ENCODE measurements at places on chromosomes 7 and 10.

- no peak for DNase-seq
These were observed 615 bp upstream of the NEUROD6 start for GRCh38 chr7:31341141-31341540.

GRCh38 chr7:107384025-107384424, 85.8 kb upstream of the GPR22 start:
- DNase-seq = no peak

DNA sequence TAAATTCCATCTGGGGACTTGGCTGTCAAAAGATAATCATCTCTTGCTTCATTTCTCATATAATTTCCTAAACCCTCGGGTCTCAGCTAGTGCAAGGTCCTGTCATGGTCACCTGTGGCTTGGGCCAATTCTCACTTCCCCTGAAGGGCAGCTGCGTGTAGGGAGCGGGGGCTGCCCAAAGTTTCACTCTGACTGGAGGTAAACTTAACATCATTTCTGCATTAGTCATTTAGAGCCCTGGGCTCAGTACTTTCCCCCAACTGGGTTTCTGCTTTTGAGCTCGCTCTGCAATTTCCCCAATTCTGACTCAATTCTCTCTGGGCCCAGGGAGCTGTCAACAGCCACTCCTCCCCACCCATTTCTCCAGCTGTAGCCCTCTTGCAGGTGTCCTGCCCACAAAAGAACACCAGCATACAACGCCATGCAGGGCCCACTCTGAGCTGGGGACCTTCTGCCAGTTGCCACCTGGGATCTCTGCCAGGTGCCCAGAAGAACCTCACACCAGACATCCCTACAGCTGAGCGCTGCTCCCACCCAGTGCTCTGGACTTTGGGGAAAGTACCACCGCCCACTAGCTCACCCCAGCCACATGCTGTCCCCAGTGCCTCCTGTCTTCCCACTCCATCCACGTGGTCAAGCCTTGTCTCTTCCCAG, 37.9 kb downstream of the VOPP1 start:
- peak; percentile 84 for DNase-seq

DNA sequence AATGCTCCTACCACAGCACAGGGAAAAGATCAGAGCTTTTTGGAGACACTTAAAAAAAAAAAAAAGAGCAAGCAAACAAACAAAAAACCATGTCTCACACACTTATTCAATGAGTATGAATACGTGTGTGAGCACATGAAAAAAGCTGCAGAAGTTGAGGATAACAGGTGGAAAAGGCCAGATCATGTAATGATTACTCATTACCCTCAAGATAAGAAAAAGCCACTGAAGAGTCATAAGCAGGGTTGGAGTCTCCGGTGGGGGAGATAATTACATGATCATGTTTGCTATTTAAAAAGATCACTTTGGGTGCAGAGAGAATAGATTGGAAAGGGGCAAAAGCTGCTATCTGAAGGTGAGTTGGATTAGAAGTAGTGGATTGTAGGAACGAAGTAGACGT, 77.0 kb downstream of the POU6F2 start:
- DNase-seq = no peak

GRCh38 chr7:70512761-70513160, 619.2 kb upstream of the GALNT17 start:
- DNase-seq = no peak

DNA sequence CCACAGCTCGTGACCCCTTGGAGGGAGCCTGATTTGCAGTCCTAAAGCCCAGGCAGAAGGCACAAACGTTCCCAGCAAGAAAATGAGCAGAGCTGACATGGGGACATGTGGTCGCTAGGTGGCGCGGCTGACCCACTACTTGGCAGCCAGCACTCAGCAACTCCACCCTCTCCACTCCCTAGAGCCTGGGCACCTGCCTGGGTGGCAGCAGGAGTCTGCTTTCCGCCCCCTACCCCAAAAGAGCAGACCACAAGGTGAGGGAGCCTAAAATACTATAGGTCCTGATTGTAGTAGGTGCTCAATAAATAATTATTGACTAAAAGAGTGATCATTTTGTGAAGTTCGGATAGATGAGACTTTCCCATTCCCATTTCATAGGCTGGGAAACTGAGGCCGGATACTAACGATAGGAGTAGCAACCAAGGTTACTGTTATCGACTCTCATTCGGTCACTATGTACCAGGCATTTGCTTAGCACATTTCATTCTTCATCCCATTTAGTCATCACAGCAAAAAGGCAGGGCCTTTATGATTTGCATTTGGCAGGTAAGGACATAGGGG, 57.4 kb downstream of the NEUROG3 start:
- peak; percentile 66 for DNase-seq

- no peak for DNase-seq
These were observed 566.4 kb downstream of the GFRA1 start for GRCh38 chr10:115706488-115707076.

GRCh38 chr7:143373255-143373794, 7.8 kb upstream of the ZYX start:
- no peak for DNase-seq

GRCh38 chr7:45972629-45973312, 51.7 kb upstream of the IGFBP3 start:
- no peak for DNase-seq

- DNase-seq = peak; percentile 57
These were observed 110.9 kb downstream of the SGMS1 start for GRCh38 chr10:50512743-50513416.

- no peak for DNase-seq
These were observed 96.5 kb downstream of the OTUD1 start for GRCh38 chr10:23535381-23535780.

DNA sequence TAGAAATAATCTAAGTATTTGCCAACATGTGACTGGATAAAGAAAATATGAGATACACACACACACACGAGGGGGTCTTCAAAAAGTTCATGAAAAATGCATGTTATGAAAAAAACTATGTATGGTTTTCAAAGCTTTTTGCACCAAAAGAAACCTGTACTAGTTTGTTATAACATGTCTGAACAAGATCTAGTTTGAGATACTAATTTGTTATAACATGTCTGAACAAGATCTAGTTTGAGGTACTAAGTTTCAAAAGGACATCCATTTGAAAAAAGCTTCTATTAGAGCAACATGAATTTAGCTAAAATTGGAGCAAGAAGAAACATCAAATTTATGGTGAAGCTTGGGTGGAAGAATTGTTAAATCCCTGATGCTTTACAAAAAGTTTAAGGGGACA, 19.8 kb upstream of the ADRA2A start:
- no peak for DNase-seq

DNA sequence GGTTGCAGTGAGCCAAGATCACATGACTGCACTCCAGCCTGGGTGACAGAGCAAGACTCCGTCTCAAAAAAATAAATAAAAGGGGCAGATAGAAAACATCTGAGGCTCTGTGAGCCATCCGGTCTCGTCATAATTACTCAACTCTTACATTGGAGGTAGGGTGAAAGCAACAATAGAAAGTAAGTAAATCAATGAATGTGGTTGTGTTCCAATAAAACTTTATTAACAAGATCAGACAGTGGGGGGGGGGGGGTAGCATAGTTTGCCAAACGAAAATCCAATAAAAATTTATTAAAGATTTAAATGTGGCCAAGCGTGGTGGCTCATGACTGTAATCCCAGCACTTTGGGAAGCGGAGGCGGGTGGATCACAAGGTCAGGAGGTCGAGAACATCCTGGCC, 2.8 kb upstream of the ZFAND4 start:
- DNase-seq = no peak

DNA sequence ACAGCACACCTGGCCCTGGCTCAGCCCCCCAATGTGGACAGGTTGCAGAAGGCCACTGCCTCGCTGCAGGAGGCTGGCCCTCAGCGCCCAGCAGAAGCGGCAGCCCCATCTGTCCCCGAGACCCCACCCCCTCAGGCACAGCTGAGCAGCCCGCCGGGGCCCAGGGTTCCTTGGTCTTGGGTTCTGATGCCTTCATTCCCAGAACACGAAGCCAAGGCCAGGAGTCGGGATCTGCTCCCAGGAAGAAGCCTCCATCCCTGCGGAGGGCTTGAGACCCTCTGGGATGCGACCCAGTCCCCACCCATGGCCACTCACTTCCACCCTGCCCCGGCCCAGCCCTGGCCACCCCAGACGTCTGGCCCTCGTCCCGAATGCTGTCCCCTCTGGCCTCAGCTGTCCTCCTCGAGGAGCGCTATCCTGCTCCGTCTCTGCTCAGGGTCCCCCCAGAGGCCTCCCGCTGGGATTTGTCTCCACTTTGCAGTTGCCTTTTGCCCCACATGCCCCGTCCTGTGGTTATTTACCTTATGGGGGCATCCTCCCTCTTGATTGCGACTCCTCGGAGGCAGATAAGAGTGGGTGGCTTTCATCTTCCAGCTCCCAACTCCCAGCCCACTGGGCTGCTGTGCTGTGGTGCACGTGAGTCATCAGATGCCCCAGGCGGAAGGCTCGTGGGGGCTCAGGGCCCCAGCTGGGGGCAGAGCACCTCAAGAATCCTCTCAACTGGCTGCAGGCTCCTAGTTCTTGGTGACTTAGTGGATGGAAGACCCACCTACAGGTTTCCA, 97.5 kb downstream of the MKI67 start:
- DNase-seq = no peak

DNA sequence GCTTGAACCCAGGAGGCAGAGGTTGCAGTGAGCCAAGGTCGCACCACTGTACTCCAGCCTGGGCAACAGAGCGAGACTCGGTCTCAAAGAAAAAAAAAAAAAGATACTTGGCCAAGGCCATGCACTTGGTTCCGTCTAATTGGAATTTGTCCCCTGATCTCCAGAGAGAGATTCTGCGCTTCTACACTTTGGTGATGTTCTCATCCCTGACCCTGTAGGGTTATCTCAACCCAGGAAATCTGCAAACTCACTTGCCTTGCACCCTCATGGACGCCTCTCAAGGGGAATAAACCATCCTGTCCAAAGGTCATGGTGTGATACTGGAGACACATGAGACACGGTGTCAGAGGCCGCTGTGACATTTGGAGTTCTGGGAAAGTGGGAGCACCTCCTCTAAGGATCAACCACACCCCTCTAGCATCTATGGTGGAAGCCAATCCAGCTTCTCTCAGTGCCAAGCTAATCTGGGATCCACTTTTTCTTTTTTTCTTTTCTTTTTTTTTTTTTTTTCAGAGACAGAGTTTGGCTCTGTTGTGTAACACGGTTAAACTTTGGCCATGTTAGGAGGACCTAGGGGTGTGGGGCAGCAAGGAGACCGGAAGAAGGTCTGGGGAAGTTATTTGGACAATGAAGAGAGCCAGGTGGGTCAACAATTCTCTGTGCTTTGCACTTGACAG, 7.8 kb upstream of the POR start:
- DNase-seq = no peak

- DNase-seq = no peak
These were observed 97.7 kb downstream of the NRCAM start for GRCh38 chr7:108358553-108358952.

- DNase-seq = no peak
These were observed 39.5 kb downstream of the EBF3 start for GRCh38 chr10:129924375-129925085.

DNA sequence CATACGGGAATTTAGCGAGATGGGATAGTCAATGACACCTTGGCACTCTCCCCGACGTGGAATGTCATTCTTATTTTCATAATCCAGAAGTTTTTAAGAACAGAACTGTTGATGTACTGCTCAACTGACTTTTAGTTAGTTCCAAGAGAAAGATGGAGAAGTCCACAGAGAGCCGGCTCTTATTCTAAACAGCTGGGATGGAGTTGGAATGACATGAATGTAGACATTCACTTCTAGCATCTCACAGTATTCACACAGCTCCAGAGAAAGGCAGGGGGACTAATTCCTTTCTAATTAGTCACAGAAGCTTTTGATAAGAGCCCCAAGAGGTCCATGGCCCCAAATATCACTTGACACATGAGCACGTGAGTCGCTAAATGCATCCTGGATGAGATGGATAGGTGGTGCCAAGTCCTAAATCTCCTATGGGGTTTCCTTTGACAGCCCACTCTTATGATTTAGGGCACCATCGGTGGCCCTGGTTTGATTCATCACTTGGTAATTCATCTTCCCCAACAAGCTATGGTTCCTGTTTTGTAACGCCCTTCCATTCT, 420.3 kb upstream of the AUTS2 start:
- DNase-seq = no peak

DNA sequence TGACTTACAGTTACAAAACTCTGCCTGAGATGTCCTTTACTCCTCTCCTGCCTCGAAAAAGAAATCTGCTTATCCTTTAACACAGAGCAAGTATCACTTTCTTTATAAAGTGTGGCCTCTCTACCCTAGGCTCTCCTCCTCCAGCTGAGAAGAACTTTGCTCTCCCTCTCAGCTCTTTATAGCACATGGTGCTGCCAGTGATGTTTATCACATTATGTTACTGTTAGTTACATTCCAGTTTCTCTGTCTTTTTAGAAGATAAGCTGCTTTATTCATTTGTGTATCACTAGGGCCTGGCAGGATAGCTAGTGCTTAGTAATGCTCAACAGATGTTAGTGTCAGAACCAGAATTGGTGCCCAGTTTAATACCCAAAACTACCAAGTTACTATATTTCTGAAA, 41.1 kb upstream of the TMEM229A start:
- no peak for DNase-seq

DNA sequence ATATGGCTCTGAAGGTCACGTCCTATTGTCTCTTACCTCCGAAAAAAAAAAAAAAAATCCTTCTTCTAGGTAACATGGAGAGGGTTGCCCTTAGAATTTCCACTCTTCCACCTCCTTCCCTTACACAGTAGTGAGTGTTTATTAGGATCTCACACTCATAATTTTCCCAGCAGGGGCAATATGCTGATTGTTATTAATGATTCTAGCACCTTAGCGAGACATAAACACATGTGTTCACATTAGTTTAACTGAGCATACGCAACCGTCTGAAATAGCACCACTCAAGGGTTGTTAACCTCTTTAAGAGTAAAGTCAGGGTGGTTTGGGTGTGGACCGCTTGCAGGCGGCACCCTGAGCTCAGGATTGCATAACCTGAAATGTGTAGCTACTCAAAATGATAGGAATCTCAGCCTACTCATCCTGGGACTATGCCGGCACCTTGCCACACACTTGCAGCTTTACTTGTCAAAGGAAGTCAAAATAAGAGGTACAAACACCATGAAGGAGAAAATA, 52.2 kb downstream of the CPEB3 start:
- DNase-seq = no peak

DNA sequence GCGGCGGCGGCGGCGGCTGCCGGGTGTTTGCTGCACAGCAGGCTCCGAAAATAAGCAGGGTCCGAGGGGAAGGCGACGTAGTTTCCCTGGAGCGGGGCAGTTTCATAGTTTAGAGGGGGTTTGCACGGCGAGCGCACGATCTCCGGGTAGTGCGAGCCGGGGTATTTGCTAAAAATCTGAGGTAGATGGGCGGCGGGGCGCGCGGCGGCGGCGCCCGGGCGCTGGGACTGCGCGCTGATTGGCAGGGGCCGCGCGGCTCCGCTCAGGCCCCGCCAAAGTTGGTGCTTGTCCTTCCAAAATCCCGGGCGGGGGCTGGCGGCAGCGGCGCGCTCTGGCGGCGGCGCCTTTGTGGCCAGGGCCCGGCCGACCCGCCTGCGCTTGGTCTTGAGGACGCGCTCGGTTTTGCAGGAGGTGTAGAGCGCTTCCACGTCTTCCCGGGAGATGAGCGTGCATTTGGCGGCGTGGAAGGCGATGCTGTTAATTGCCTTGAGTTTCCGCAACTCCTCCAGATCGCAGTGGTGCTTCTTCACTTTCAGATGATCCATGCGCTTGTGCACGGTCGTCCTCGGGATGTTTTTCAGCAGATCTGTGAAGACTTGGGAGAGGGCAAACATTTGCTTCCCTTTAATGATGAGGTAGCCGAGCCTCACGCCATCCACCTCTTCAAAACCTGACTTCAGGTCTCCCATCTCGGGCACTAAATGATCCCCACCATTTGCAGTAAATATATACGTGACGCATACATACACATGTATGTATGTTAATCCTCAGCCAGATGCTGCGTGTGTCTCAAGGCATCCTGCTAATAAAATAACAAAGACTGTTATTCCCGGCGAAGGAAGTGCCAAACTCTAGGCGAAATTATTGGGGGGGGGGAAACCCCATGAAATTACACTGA, 8.1 kb downstream of the SKIDA1 start:
- DNase-seq = no peak

Data from CD4-positive, alpha-beta T cell treated with Interleukin-4 for 4 hours (primary cell).